Activated T-helper 17 cell treated with anti-CD3 and anti-CD28 coated beads, Interleukin-2, amount 50 U/mL, for 72 hours (primary cell): ENCODE measurements at places on chromosomes 1 and 21. TPM values are rescaled to one million over a fixed set of nuclear protein-coding genes. Genes with fewer than 3 reads are reported as not detected.

The NTNG1 gene
- not detected for total RNA-seq

The SERTAD4 gene
- total RNA-seq: not detected

- no peak for ATAC-seq
Observed at GRCh38 chr1:60664086-60664625, 418.2 kb upstream of the NFIA start.

The TMEM183A gene
- 50.1 TPM for total RNA-seq

DNA sequence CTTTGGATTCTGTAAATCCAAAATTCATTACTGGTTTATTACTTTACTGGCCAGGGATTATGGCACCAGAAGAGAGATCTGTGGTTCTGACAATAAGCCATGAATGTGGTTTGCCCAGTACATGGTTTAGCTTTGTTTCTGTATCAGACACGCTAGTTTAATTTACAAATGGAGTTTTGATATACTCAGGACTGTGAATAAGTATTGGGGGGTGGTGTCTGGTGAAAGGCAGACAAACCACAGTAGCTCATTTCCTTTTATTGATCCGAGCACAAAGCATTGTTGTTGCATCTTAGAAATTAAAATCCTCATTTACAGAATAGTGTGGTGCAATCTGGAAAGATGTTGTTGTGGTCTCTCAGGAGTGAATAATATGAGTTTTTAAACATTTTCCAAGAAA, 96.0 kb downstream of the ST6GALNAC3 start:
- ATAC-seq: no peak

The COL16A1 gene
- not detected for total RNA-seq

The ACTA1 gene
- total RNA-seq: not detected

DNA sequence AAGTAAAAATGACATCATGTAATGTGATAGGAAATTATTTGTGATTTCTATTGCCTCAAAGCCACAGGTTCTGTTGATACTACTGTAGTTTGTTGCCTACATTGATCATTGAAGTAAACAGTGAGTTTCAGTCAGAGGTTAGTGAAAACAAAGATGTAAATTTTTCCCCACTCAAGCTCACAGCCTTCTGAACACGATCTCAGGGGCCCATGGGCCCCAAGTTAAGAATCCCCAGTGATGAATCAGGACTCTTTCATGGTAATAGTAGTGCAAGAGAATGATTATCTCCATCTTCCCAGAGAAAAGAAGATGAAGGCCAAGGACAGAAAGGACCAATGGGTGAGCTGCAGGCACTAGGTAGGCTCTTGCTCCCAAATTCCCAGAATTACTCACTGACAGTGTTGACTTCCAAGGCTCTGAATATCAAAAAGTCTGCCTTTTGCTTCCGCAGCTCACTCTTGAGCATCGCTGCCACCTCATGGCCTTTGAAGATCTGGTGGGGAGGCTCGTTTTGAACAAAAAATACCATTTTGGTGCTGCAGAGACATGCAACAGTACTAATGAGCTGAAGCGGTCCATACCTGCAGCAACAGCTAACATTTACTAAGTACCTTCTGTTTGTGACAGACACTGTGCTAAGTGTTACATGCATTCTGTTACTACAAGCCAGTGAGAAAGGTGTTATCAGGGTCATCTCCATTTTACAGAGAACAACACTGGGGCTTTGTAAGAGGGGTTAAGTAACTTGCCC, 113.3 kb downstream of the KIAA0319L start:
- peak; percentile 55 for ATAC-seq

- no peak for ATAC-seq
Observed at GRCh38 chr1:75276385-75276784, 142.2 kb downstream of the LHX8 start.

- no peak for ATAC-seq
Observed at GRCh38 chr1:110160538-110161100, 10.3 kb downstream of the SLC6A17 start.

- ATAC-seq: no peak
Observed at GRCh38 chr1:165668184-165668583, 30.2 kb downstream of the ALDH9A1 start.

DNA sequence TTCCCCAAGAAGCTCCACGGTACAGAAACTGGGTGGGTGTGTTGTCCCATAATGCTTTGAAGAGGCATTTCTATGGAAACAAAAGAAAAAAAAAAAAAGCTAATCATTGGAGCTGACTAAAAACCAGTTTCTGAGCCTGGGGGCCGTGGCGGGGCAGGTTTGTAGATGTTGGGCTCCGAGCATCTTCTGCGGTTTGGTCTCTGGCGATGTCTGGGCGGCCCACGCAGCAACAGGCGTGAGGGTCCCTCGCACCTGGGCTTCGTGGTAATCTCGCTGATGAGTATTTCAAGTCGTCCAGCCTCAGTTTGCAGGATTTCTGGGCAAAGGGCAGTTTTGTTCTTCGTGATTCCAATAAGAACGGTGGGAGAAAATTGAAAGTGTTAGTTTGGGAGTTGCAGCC, 6.8 kb downstream of the TP73 start:
- no peak for ATAC-seq

GRCh38 chr1:24500448-24501048, 2.1 kb upstream of the RCAN3 start:
- no peak for ATAC-seq

DNA sequence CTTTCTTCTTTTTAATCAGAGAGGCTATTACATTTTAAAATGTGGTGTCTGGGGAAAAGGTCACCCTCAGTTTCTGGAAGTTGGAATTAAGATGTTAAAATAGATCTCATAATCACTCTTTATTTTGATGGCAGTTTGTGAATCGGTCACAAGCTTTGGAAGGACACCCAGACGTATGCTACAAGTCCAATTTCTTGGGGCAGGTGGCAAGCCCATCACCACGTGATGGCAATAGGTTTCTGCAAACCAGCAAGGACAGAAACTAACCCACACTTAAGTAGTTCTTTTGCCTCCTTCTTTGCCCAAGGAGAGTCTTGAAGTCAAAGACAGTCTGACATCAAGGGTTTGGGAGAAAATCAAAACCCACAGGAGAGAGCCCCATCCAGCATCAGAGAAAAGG, 72.9 kb downstream of the C1orf87 start:
- no peak for ATAC-seq

- ATAC-seq: no peak
Observed at GRCh38 chr1:3548156-3548893, 63.0 kb downstream of the MEGF6 start.

DNA sequence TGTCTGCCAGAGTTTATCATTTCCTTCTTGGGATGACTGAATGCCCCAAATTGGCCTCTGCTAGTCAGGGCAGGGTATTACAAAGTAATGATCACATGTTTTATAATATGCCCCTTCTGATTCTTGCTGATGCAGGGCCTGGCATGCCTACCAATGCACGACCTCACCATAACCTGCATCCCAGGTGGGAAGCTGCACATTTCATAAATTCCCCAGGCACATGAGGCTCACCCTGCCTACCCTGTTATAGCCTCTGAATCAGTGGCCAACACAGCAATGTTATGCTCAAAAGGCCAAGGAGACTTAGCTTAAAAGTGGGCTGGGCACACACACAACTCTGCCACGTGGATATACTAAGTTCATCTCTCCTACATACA, 28.0 kb upstream of the XPR1 start:
- ATAC-seq: no peak

DNA sequence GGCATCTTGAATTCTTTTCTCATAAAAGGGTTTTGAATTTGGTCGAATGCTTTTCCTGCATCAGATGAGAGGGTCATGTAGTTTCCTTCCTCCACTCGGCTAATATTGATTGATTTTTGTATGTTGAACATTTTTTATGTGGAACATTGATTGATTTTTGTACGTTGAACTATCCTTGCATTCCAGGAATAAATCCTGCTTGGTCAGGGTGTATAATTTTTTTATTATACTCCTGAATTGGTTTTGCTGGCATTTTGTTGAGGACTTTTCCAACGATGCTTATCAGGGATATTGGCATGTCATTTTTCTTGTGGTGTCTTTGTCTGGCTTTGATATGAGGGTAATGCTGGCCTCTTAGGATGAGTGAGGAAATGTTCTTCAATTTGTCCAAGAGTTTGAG, 8.5 kb downstream of the TMEM240 start:
- no peak for ATAC-seq

The PLD5 gene
- total RNA-seq: not detected

DNA sequence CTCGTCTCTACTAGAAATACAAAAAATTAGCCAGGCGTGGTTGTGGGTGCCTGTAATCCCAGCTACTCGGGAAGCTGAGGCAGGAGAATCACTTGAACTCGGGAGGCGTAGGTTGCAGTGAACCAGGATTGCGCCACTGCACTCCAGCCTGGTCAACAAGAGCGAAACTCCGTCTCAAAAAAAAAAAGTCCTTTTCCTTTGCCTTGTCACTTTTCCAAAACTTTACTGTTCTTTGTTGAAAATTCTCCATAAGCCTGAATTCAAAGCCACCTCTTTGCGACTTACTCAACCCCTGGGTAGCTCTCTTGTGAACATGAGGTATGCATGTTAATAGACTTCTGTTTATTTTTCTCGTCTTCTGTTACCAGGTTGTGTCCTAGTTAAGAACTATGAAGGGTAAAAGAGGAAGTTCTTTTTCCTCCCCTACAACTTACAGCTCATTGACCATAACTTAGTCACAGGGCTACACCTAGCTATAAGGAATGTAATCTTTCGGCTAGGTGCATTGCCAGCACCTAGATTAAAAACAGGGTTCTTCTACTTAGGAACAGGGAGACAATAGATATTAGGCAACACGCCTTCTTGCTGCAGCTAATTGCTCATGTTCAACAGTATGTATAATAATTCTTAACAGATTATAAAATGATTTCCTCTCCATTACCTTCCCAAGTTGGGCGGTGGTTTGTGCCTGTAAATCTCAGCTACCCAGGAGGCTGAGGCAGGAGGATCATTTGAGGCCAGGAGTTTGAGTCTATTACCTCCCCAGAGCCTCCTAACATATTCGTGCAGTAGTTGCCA, 40.9 kb downstream of the PTAFR start:
- ATAC-seq: no peak

GRCh38 chr1:157193702-157194391, 55.7 kb upstream of the ETV3 start:
- no peak for ATAC-seq

- no peak for ATAC-seq
Observed at GRCh38 chr1:11546456-11546855, 67.5 kb downstream of the DISP3 start.

The FAM72C gene
- 11.8 TPM for total RNA-seq

- no peak for ATAC-seq
Observed at GRCh38 chr1:7536891-7537591, 234.1 kb upstream of the VAMP3 start.

DNA sequence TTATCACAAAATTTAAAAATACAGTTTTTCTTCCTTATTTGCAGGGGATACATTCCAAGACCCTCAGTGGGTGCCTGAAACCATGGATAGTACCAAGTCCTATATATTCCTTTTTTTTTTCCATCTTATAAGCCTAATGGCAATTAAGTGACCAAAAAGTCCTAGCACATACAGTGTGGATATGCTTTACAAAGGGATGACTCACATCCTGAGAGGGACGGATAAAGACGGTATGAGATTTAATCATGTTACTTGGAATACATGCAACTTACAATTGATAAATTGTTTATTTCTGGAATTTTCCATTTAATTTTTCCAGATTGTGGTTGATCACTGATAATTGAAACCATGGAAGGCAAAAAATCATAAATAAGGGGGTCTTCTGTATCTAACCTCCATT, 181.2 kb upstream of the BRINP3 start:
- no peak for ATAC-seq

The EXTL1 gene
- not detected for total RNA-seq

- no peak for ATAC-seq
Observed at GRCh38 chr1:176785791-176786190, 322.8 kb downstream of the PAPPA2 start.

DNA sequence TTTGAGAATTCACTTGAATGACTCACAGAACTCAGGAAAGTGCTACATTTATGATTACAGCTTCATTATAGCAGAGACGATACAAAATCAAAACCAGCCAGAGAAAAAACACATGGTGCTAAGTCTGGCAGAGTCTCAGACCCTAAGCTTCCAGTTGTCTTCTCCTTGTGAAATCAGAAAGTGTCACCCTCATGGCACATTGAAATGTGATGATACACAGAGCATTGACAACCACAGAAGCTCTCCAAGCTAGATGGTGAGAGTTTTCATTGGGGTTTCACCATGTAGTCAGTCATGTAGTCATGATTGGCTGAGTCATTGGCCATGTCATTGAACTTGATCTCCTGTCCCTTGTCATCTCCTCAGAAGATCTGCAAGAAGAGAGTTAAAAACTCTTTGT, 526.6 kb downstream of the MRPL39 start:
- ATAC-seq: peak; percentile 71

The CDC42BPA gene
- 2.9 TPM for total RNA-seq

The LMX1A gene
- not detected for total RNA-seq

The SELL gene
- total RNA-seq: 143 TPM

- ATAC-seq: no peak
Observed at GRCh38 chr1:226253933-226254332, 30.5 kb downstream of the MIXL1 start.

DNA sequence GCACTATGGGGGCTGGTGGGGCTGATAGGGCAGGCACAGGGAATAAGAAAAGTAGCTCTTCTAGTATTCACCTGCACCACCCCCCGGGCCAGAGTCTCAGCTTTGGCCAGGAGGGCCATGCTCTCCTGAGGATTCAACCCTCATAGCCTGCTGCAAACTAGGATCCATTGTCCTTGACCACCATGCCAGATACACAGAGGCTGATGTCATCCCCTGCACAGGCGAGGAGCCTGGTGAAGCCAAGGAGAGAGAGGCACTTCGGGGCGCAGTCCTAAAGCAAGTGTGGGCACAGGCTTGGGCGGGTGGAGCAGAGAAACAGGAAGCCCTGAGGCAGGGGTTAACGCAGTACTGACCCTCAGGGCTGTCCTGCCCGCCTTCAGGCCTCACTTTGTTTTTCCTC, 29.5 kb downstream of the TMEM53 start:
- ATAC-seq: no peak

DNA sequence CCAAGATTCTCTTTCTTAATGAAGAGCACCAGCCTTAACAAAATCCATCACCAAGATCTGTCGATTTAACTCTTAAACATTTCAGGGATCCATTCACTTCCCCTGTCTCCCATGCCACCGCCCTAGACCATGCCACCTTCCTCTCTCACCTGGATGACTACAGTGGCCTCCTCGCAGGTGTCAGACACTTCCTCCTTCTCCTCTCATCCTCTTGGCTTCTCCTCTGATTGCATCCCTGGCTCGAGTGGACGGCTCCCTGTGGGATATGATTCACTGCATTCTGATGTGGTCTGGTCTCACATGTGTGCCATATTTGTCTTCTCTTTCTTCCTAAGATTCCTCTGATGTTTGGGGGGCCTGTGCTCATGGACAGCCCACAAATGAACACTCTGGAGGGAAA, 66.4 kb upstream of the KLHDC7A start:
- no peak for ATAC-seq

DNA sequence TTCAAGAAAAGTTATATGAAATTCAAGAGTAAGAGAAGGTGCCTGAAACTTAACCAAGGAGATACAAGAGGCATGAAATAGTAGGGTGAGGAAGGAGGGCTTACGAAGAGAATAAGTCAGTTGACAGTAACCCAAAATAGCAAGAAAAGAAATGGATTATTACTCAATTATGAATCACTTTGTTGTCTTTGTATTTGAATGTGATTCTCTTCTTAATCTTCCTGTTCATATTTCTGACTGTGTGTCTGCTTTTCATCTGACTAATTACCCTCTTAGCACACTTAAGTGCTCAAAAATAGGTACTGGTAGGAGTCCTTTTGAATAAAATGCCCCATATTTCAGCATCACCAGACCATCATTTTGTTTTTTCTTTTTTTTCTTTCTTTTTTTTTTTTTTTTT, 39.4 kb downstream of the GLMN start:
- no peak for ATAC-seq

The TMEM9 gene
- total RNA-seq: 25.7 TPM

The CACNA1S gene
- total RNA-seq: not detected
